ENCODE measurements at places on chromosomes 12 and 14.
A peak's percentile ranks its signal among the peaks of the same experiment; 100 is the strongest.

- DNase-seq: no peak
Measured at GRCh38 chr14:93946104-93946503, 19.0 kb downstream of the FAM181A start.

GRCh38 chr12:26555139-26555538 is 277.9 kb downstream of the ITPR2 start:
- DNase-seq: no peak

DNA sequence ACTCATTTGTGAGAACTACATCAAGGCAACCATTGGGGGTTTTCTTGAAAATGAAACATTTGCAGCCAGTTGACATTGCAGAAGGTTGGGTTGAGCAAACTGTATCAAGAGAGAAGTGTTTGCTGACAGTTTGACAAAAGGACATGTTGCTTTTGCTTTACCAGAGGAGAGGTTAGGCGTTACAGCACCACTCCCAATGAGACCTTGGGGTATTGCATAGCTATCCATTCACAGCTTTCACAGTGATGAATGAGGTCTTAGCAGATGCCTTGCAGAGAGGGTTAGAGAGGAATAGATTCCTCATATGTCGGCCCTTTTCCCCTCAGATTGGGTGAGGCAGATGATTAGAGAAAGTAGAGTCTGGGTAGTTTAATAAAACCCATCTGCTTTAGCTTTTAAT is 988.9 kb upstream of the FLRT2 start:
- no peak for DNase-seq

DNA sequence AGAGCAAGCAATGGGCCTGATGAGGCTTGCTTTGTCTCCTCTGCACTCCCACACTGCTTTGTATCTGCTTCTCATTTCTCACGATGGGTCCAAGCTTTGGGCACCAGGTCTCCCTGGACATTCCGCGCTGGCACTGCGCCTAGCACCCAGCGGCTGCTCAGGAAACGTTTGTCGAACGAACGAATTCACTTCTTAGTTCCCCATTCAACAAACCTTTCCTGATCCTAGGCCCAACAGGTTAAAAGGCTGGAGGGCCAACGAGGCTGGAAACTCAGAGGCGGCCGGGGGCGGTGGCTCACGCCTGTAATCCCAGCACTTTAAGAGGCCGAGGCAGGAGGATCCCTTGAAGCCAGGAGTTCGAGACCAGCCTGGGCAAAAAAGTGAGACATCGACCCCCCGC is 1.0 kb upstream of the GLRX5 start:
- DNase-seq: no peak

DNA sequence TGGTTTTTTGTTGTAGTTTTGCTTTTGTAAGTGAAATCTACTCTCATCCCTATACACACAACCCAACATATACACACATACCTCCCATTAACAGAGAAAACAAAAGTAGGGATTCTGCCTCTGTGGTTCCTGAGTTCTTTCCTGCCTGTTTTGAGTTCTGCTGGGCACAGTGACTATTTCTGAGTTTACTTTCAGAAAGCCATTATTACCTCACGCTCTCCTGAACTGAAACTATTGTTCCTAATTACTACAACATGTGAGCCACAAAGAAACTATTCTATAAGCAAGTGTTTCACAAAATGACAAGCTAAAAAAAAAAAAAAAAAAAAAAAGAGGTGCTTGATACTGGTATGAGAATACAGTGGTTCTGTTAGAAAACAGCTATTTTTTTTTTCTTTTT is 110.9 kb downstream of the ALG10B start:
- DNase-seq: no peak

DNA sequence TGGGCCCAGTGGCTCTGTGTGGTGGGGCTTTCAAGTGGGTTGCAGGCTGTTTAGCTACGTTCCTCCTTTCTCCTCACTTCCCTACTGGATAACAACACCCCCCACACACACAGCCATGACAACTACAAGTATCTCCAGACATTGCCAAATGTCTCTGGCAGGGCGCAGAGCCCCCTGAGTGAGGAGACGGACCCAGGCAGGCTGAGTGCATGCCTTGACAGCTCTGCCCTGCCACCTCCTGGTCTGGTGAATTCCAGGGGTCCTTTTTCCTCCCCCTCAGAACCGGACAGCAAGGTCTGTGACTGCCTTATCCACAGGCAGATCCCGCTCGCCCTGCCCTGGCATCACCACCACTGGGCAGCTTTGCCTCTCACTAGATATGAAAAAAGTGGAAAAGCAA is 276.5 kb downstream of the TMEM132C start:
- DNase-seq: no peak

DNA sequence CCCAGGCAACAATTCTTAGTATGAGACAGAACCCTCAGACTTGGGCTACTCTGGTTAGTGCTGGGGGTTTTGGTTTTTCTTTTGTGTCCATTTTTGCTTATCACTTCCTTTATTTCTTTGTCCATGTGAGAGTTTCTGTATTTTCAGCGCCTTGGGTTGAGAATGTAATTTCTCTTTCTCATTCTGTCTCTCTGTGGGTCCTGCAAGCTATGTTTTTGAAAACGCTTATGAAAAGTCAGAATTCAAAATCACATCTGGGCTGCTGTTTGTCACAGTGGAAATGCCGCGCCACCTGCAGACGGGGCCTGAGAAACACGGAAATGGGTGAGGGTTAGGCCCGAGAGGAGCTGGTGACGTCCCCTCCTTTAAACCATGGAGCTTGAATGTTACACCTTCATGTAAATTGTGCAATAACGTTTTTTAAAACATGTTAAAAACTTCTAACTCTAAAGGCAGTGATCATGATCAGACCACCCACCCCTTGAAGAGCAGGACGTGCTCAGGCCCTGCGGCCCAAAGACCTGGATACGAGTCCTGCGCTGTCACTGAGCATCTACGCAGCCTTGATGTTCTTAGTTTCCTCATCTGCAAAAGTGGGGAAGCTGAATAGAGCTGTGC is 26.1 kb downstream of the JDP2 start:
- no peak for DNase-seq

GRCh38 chr12:25590011-25590721 is 37.1 kb upstream of the LMNTD1 start:
- no peak for DNase-seq

DNA sequence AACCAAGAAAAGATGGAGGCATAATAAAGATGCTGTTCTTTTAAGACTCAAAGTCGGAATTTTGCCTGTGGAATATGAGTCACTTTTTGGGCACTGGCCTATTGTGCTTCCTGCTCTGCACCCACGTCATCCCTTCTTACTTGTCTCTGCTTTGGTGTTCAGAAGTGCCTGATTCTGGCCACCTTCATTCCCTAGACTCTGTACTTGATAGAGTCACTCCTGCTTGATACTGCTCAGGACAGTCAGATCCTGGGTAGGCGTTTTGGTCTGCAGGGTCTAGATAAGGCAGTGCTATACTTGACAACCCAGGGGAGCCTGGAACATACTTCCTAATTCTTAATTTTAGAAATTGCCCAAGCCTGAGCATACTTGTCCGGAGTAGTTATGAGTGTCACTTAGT is 1.9 kb downstream of the LRRK2 start:
- no peak for DNase-seq

GRCh38 chr12:116066381-116067230 is 210.9 kb downstream of the MED13L start:
- DNase-seq: peak; percentile 18

GRCh38 chr14:56659378-56659777 is 79.8 kb downstream of the TMEM260 start:
- DNase-seq: no peak

GRCh38 chr12:114674251-114675047 is 9.5 kb downstream of the TBX3 start:
- no peak for DNase-seq

GRCh38 chr14:67583711-67584644 is 16.1 kb downstream of the PIGH start:
- no peak for DNase-seq
